GM12878 (cell line): ENCODE measurements at places on chromosomes 1 and 21.

GRCh38 chr1:91621360-91621759 is 120.7 kb downstream of the CDC7 start:
- no peak for DNase-seq

GRCh38 chr1:206557636-206558473 is 50.5 kb downstream of the RASSF5 start:
- DNase-seq = no peak

- DNase-seq = no peak
Measured at GRCh38 chr1:95312181-95312580, 78.2 kb downstream of the RWDD3 start.

GRCh38 chr1:43197343-43198127 is 25.4 kb downstream of the CFAP57 start:
- no peak for DNase-seq

GRCh38 chr1:63829349-63830327 is 55.8 kb downstream of the ROR1 start:
- no peak for DNase-seq

GRCh38 chr1:41580520-41581172 is 96.2 kb upstream of the EDN2 start:
- DNase-seq = no peak

- no peak for DNase-seq
Measured at GRCh38 chr1:90344963-90345730, 350.2 kb downstream of the ZNF326 start.

- peak; percentile 83 for DNase-seq
Measured at GRCh38 chr21:33947451-33948095, 32.0 kb upstream of the ATP5PO start.
